ENCODE measurements at places on chromosomes 4 and X.

DNA sequence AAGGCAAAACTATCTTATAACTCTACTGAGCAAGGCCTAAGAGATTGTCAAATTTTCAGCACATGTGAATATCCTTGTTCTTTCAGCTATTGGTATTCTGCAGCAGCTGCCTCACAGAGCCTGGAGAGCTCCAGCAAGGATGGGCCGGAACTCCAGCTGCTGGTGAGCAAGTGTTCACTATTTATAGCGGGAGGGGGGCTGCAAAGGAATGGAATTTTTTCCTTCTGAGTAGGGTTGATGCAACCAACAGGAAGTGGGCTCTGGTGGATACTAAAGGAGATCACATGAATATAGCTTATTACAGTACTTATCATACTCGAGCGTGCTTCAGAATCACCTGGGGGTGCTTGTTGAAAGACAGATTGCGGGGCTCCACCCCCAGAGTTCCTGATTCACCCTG, 20.2 kb upstream of the SETD7 start:
- DNase-seq = no peak

GRCh38 chr4:96465834-96466233, 625.9 kb downstream of the PDHA2 start:
- DNase-seq = no peak

GRCh38 chr4:132479543-132479942, 669.6 kb upstream of the PCDH10 start:
- DNase-seq = no peak

DNA sequence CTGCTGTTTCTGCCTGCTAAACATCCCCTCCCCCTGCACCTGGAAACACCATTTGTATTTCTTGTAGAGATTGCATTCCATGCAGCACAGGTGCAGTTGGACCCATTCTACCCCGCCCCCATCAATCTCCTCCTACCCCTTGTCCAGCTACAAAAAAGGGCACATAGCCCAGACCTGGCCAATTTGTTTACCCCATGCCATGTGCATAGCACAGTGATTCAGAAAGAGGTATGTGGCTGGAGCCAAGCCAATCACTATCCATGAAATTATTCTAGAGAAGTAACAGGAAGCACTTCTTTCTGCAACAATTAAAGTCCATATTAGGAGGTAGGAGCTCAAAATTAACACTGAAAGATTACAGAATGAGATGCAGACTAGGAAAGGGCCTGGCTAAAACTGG, 20.2 kb upstream of the TMEM184C start:
- no peak for DNase-seq

DNA sequence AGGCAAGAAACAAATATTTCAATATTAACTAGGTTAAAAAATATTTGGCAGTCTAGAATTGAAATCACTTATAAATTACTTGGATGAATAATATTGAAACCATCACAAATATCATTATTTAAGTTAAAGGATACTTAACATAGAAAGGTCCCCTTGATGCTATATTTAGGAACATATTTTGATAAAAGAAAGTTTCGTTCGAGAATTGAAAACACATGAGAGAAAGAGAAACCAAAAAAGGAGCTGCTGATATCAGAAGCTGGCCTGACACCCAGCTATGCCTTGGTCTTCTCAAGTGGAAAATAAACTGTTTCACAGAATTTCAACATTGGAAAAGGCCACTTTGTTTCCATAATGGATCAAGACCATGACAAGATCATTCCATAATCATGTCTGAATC, 762.4 kb downstream of the DMD start:
- DNase-seq = no peak

- no peak for DNase-seq
Measured at GRCh38 chr4:98838531-98838930, 90.4 kb downstream of the EIF4E start.

- no peak for DNase-seq
Measured at GRCh38 chr4:89400287-89401035, 92.9 kb upstream of the GPRIN3 start.

- no peak for DNase-seq
Measured at GRCh38 chr4:16704489-16704888, 194.0 kb downstream of the LDB2 start.

GRCh38 chrX:136616987-136617685, 30.8 kb upstream of the CD40LG start:
- no peak for DNase-seq

GRCh38 chrX:39459952-39460351, 637.8 kb downstream of the BCOR start:
- DNase-seq = no peak

GRCh38 chr4:17163156-17163771, 264.8 kb upstream of the LDB2 start:
- no peak for DNase-seq

GRCh38 chrX:68844581-68844980, 15.8 kb downstream of the EFNB1 start:
- no peak for DNase-seq

DNA sequence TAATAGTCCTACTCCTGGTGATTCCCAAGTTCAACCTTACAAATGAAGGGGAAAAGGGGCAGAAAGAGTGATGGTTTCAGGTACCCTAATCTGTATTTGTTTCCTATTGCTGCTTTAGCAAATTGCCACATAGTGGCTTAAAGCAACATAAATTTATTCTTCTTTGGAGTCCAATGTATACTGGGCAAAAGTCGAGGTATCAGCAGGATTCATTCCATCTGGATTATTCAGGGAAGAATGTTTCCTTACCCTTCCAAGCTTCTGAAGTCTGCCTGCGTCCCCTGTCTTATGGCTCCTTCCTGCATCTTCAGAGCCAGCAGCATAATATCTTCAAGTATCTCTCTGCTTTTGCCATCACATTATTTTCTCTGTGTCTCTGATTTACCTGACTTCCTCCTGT, 10.3 kb upstream of the BST1 start:
- DNase-seq = no peak

DNA sequence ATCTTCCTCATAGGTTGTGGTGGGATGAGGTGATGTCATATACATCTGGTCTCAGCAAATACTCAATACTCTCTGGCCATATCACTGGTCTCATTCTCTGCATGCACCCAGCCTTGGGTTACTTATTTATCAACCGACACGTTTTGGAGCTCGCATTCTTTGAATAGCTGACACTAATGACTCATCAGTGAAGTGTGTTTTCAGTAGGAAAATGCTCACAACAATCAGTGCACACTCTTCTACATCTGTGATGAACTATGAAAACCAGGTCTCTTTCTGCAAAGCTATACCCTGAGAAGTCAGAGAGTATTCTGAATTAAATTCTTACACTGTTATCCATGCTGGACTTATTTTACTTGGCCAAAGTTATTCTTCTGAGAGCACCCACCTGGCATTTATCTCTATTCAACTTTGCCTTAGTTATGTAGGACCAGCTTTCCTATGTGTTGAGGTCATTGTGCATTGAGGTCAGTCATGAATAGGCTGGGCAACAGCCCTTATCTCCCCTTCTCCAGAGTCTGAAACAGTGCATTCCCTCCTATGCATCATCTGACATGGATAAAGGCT, 58.7 kb upstream of the DHX15 start:
- DNase-seq = no peak

GRCh38 chr4:38979511-38980230, 52.5 kb downstream of the TMEM156 start:
- DNase-seq = no peak

- no peak for DNase-seq
Measured at GRCh38 chr4:187235456-187236170, 512.0 kb upstream of the FAT1 start.

- no peak for DNase-seq
Measured at GRCh38 chrX:108332281-108332680, 105.9 kb downstream of the COL4A6 start.

GRCh38 chrX:82070948-82071347, 869.0 kb downstream of the SH3BGRL start:
- DNase-seq = no peak

GRCh38 chr4:175290401-175290800, 372.2 kb downstream of the ADAM29 start:
- no peak for DNase-seq

DNA sequence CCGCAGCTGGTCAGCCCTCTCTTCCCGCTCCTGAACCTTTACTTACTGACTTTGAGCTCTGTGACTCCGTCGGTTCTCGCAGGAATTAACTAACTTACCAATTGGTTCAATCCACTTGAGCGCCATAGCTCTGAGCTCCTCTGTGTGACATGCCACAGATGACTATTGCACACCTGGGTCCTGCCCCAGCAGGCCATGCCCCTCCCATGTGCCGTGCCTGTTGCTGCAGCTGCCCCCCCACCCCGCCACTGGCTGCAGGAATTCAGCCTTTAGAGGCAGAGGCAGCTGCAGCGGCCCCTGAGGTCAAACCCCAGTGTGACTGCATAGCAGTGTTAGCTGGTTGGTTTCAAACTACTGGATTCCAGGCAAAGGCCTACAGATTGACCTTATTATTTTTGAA, 70.6 kb downstream of the MTMR1 start:
- no peak for DNase-seq

DNA sequence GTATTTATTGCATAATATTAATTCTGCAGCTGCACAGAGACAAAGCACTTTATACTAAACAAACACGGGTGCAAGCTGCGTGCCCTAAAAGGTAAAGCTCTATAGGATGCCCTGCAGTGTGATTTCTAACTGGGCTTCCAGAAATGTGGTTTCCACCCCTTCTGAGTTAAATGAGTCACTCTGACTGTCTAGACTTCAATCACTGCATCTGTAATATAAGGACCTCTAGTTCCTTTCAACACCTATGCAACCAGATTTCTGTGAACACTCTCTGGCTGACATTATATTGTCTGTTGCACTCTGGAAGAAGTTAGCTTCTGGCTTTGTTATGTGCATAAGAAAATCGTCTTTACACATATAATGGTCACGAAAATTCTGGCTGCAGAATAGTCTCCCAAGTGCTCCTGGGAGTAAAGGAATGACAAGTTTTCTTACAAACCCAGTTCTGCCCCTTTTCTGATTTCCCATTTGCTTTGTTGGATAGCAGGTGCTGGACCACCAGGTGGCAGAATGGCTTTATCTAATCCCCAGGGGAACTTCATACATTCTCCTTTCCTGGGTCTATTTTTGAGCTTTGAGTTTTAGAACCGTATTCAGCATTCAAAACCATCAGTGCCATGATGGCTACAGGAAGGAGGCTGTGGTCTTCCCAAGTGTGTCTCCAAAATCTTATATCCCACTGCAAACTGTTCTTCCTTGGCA, 842.2 kb downstream of the STIM2 start:
- no peak for DNase-seq

DNA sequence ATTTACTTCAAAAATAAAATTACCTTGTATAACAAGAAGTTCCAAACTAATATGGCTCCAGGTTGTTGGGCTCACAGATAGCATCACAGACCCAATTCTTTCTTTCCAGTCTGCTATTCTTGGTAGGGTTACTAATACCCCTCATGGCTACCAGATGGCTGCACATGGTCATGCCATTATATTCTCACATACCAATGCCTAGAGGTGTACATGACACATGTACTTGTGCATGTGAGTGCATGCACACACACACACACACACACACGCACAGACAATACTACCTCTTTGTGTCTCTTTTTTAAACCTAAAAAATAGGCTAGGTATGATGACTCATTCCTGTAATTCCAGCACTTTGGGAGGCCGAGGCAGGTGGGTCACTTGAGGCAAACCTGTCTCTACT, 31.1 kb downstream of the FBXO8 start:
- DNase-seq = no peak

DNA sequence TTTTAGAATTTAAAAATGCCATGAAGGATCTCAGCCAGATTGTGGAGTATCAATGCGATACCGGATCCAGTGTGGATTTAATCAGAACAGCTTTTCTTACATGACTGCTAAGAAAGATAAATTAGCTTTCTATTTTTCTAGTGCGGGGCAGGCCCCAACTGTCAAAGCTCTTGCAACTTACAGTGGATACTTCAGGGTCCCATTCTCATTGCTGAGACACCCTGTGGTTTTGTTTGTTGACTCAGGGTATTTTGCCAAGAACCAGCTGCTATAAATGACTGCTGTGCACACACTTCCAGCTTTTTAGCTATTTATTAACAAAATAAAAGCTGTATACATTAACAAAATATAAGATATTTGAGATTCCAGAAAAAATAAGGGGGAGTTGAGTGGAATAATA, 166.4 kb downstream of the DCLK2 start:
- no peak for DNase-seq

DNA sequence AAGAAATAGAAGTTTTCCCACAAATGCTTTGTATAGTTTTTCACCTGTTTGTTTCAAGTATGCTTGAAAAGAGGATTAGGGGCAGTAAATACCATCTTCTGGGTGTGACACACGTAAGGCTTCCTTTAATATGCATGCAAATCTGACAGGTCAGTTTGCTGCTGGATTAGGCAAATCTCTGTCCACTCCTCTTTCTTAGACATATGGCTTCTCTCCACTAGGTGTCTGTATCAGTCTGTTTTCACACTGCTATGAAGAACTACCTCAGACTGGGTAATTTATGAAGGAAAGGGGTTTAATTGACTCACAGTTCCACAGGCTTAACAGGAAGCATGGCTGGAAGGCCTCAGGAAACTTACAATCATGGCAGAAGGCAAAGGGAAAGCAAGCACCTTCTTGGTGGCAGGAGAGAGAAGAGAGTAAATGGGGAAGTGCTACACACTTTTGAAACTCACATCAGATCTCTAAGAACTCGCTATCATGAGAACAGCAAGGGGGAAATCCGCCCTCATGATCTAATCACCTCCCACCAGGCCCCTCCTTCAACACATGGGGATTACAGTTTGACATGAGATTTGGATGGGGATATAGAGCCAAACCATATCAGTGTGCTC, 66.9 kb downstream of the TAB3 start:
- no peak for DNase-seq

DNA sequence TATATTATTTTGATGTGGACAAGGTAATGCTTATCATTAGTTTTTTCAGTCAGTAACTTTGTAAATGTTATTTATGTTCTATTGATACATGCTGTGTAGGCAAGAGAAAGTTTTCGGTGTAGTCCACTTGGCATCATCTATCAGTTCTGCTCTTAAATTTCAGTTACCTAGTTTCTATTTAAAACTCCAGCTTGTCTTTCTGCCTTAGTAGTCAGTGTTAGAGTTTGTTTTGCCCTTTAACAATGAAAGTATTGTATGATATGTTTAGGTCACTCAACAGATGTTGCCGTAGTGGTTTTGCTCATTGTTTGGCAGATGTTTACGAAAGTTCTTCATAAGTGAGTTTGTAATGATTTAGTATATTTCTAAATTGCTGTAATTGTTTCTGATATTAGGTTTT, 34.9 kb upstream of the FHDC1 start:
- no peak for DNase-seq

- no peak for DNase-seq
Measured at GRCh38 chrX:132958091-132958703, at the start of gene HS6ST2. HS6ST2 (minus strand) TSS chrX:132958629.

Data from activated T-cell treated with anti-CD3 and anti-CD28 coated beads for 1 hour (primary cell).